ENCODE measurements at places on chromosomes 2 and 18.

- no peak for DNase-seq
These were observed 7.7 kb downstream of the GBX2 start for GRCh38 chr2:236160366-236161081.

DNA sequence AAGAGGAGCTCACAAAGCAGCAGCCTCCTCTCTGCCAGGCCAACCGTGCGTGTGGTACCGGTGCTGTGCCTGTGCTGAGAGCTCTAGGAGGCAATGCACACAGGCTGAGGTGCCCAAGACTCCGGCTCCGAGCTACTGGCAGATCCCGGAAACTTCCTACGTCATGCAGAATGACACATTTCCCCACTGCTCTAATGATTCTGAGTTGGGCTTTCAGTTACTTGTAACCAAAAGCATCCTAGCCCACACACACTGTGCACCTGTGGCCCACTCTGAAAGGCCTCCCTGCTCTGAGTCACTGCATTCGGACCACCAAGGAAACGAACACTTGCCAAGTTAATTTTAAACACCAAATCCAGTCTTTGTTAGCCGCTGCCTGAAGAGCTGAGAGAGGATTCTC is 9.3 kb upstream of the RNU4ATAC start:
- DNase-seq, result no peak

- DNase-seq, result no peak
These were observed 828.3 kb upstream of the PIK3C3 start for GRCh38 chr18:41126541-41127235.

DNA sequence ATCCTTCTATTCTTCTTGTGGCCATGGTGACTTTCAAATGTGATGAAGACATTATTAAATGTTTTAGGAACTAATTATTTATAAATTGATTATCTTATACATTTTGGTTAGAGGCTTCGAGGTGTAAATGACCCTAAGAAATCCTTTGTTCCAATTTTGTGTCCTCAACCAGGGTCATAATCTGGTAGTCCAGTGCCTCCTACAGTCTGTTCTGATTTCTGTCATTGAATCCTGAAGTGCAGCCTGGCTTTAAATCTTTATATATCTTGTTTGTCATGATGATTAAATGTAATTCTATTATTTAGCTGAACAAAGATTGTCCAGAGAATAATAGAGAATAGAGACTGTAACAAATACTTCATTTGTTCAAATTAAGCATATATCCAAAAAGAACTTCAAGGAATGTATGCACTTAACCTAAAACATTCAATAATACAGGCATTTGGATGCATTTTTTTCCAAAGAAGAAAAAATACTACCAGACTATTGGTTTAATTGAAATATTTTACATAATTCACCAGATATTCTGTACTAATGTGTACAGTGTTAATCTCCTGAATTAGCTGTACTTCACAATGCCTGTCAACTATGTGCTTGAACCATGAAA is 89.8 kb downstream of the PRPF40A start:
- DNase-seq, result no peak

DNA sequence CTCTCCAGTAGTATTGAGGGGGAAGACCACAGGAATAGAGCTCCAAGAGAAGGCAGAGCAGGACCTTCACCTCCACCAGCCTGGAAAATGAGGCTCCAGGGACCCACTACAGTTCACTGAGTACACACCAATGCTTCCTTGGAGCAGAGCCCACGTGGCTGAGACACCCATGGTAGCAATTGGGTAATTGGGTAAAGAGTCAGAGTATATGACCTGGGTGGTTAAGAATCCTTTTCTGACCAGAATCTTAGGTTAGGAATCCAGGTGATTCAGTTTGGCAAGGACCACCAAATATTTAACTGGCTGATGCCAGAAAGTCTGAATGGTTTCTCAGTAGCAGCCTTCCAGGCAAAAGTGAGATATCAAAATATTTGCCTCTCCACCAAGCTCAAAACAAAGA is 107.7 kb downstream of the MDH1 start:
- no peak for DNase-seq

GRCh38 chr2:188598551-188598950 is 306.9 kb downstream of the GULP1 start:
- no peak for DNase-seq

- no peak for DNase-seq
These were observed 9.6 kb downstream of the HOXD8 start for GRCh38 chr2:176138923-176139660.

DNA sequence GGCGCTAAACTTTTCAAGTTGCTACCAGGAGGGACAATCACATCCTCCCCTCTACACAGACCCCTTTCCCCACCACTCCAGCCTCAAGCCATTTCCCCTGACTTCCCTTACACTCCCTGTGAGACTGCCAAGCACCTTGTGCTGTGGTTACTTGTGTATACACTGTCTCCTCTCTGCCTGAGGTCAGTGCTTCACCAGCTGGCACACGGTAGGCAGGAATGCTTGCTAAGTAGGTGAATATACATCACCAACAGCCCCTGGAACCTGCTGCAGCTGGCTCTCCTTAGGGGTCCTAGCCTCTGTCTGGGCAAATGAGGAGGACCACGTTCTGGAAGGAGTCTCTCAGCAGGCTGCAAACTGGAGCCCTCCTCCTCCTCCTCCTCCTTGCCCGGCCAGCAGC is 38.3 kb upstream of the ACAA2 start:
- no peak for DNase-seq

GRCh38 chr18:11909061-11909455 is 941 bp upstream of the MPPE1 start:
- no peak for DNase-seq

- DNase-seq, result no peak
These were observed 226.3 kb downstream of the CCDC85A start for GRCh38 chr2:56410140-56410539.

DNA sequence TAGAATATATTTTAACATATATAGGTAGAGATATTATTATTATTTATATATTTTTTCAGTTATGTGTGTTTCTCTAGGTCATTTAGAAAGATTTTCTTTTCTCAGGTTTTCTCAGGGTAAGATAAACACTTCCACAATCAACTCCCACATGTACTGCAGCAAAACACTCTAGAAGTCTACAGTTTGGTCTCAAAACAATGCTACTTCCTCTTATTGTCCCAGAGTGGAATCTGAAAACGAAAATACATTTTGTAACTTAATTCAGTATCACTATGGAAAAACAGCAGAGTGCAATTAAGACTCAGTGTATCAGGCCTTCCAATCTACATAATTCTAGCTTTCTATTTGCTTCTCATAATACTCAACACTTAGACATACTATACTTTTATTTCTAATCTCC is 190.1 kb upstream of the SLC35G4 start:
- DNase-seq, result no peak

DNA sequence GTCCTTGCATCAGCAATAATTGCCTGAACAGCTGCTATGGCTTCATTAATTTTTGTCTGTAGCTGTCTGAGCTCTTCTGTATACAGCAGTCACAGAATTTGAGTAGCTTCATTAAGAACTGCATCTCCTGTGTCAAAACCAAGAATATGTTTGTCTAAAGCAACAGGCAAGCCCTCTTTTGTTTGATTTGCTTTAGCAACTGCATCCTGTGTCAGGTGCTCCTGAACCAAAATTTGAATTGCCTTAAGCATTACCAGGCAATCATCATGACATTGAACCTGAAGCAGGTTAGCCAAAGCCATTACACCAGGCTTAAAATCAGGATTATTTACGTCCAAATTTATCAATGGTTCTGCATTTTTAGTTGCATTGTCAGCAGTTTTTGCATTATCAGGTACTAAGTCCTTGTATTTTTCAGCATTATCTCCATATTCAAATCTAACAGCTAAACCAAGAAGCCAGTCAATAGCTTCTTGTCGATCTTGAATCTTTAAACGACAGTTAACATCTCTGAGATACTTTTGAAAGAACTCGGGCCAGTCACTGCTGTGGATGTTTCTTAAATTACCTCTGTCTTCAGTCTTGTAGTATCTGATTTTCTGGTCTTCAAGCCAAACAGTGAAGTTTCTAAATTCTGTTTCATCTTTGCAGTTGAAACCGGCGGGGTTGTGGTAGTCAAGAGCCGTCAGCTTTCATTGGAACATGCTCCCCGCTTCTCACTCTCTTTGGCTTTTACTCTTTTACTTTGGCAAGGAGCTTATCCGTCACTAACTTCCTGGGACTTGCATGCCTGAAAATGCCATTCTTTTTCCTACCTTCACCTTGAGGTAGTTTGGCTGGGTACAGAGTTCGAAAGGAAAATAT is 42.2 kb downstream of the MERTK start:
- DNase-seq, result no peak

DNA sequence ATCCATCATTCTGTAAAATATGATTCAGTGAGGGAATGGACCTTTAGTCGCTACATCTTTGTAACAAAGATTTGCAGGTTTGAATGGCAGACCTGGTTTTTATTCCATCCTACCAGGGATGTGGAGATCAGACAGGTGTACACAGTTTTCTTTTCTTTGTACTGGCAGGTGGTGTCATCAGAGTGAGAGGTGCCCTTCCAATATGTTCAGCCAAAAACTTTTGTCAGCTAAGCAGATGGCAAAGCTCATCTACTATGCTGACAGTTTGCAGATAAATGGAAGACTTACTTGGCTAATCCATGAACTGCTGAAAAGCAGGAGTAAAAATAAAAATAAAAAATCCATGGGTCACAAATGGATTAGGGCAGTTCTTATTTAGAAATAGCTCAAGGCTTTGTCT is 185.5 kb upstream of the DOK6 start:
- DNase-seq, result no peak

Data from activated CD4-positive, alpha-beta memory T cell treated with anti-CD3 and anti-CD28 coated beads, Interleukin-2, amount 10 ng/mL, durations not matched to agents 7 days and 5 days (primary cell).